ENCODE measurements at places on chromosomes 11 and 22. TPM values are rescaled to one million over a fixed set of nuclear protein-coding genes. Genes with fewer than 3 reads are reported as not detected.

The GNAZ gene
- total RNA-seq, result 0.20 TPM

The FAM111B gene
- total RNA-seq, result 0.82 TPM

The OR10A2 gene
- not detected for total RNA-seq

The XRRA1 gene
- 12.5 TPM for total RNA-seq

The TRIM48 gene
- not detected for total RNA-seq

The VPS11 gene
- total RNA-seq, result 84.3 TPM

The NLRP10 gene
- not detected for total RNA-seq

The C11orf52 gene
- not detected for total RNA-seq

The MMP3 gene
- total RNA-seq, result not detected

The VWCE gene
- 0.64 TPM for total RNA-seq

The APOL4 gene
- not detected for total RNA-seq

The SHANK2 gene
- total RNA-seq, result not detected

The PRAME gene
- not detected for total RNA-seq

The TYR gene
- total RNA-seq, result not detected

The MUC5B gene
- total RNA-seq, result not detected

The TRIM5 gene
- total RNA-seq, result 8.0 TPM

The SPON1 gene
- total RNA-seq, result 2.2 TPM

The COA4 gene
- 20.7 TPM for total RNA-seq

The NXPE2 gene
- total RNA-seq, result not detected

The TMA7B gene
- 5.7 TPM for total RNA-seq

The MMP11 gene
- total RNA-seq, result 2.4 TPM

The CD6 gene
- 827 TPM for total RNA-seq

The OR51B2 gene
- not detected for total RNA-seq

The KCNQ1 gene
- total RNA-seq, result 33.1 TPM

The OR8D4 gene
- not detected for total RNA-seq

The AP5B1 gene
- total RNA-seq, result 12.8 TPM

The MMP8 gene
- not detected for total RNA-seq

The MAJIN gene
- 0.55 TPM for total RNA-seq

The NTM gene
- not detected for total RNA-seq

The SULT4A1 gene
- total RNA-seq, result not detected

The PVALB gene
- not detected for total RNA-seq

The TPH1 gene
- total RNA-seq, result 1.5 TPM

The PNPLA3 gene
- total RNA-seq, result not detected

The OR56A1 gene
- total RNA-seq, result not detected

The AP1B1 gene
- total RNA-seq, result 26.4 TPM

The SLC5A1 gene
- not detected for total RNA-seq

The KRTAP5-6 gene
- total RNA-seq, result not detected

The CHRDL2 gene
- not detected for total RNA-seq

The PTGDR2 gene
- 0.36 TPM for total RNA-seq

The IMMP1L gene
- 6.9 TPM for total RNA-seq

The MISFA gene
- total RNA-seq, result 0.56 TPM

The RAB39A gene
- not detected for total RNA-seq

The SCGB1C1 gene
- not detected for total RNA-seq

The CHRM1 gene
- not detected for total RNA-seq

The TSSK2 gene
- total RNA-seq, result 0.31 TPM

The TRIM29 gene
- not detected for total RNA-seq

The PGR gene
- not detected for total RNA-seq

The OR5A1 gene
- total RNA-seq, result not detected

The CECR2 gene
- not detected for total RNA-seq

The A4GALT gene
- not detected for total RNA-seq

The TSPAN18 gene
- total RNA-seq, result 25.3 TPM

The ARHGAP8 gene
- 6.3 TPM for total RNA-seq

The NPAS4 gene
- total RNA-seq, result not detected

The GALNT18 gene
- total RNA-seq, result not detected

The RBMXL2 gene
- 0.14 TPM for total RNA-seq

The LRRC4C gene
- total RNA-seq, result not detected

Data from CD4-positive, alpha-beta T cell (primary cell).